ENCODE measurements at places on chromosomes 12 and 14.

DNA sequence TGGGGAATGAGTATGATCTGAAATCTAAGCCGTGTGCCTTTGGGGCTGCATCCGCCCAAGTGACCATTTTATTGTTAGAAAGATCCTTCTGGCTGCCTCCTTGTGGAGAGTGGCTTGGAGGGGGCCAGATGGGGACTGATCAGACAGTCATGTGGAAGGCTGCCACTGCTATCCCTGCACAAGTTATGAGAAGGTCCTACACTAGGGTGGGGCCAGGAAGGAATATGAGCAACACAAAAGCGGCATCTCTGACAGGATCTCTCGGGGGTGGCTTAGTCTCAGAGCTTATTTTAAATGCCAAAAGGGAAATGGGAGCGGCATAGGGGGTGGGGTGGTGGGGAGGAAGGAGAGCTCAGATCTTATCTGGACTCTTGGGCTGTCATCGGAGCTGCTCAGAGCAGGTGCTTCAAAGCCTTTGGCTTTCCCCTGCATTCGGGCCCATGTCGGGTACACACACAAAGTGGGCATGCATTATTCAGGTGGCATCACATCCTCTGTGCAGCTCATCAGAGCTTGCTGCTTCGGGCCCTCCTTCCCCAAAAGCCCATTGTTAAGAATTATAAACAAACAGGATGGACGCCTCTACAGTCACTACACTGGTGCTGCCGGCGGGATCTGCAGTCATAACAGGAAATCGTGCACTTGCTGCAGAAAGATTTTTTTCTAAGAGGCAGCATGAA is 805.4 kb downstream of the VRK1 start:
- DNase-seq = no peak

GRCh38 chr12:63857771-63858670 is 13.5 kb downstream of the SRGAP1 start:
- DNase-seq = no peak

DNA sequence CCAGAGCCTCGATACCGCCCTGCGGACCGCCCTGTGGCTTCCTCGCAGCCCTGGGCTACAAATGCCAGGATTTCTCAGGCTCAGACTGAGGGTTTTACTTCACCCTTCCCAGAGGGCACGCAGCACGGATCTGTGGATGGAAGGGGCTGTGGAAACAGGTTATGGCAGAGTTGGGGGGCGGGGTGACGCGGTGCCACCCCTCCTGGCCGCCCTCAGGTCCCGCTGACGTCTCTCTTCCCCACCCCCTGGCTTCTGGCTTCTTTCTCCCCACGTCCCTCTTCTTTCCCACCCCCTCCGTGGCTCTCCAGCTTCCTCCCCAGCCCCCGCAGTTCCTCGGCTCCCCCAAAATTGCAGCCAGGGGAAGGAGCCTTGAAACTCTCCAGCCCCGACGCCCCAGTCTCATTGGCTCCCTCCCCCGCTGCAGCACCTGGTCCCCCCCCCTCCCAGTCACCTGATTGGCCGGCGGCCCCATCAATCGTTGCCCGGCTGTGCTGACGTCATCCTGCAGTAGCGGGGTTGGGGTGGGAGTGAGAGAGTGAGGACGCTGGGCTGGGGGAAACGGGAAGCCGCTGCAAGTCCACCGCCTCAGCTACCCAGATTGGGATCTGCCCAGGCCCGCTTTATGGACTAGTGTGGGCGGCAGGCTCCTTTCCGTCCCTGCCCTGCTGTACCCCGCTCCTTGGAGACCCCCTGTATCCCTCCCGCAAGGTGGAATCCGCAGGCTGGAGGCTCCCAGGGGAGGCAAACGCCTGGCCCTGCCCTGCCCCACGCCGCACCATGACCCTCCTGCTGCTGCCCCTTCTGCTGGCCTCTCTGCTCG is at the start of gene CLSTN3:
CLSTN3 (plus strand) TSS at position 500 of the 820 bp plus-strand sequence; CDS start at position 778, 278 bp downstream.
- DNase-seq = peak; percentile 28

GRCh38 chr12:108955225-108955835 is 65.5 kb downstream of the SVOP start:
- peak; percentile 90 for DNase-seq

GRCh38 chr12:57029457-57029856 is 13.1 kb upstream of the TAC3 start:
- peak; percentile 30 for DNase-seq

DNA sequence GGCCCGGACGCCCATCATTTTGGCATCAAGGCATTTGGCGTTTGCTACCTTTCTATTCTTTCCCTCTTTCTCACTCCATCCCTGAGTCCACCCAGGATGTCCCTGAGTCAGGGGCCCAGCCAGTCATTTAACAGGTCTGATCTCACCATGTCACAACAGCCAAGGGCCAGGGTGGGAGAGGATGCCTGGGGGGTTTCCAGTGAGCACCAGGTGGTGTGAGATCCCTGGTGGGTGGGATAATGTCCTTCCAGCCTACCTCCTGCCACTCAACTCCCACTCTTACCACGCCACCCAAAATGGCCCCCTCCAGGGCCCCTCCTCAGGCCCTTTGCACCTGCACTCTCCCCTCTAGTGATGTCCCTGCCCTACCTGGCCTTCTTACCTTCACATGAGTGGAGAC is 310.8 kb downstream of the BCL11B start:
- no peak for DNase-seq

Data from NCI-H510A (cell line).